Aorta (tissue), 5 donors: ENCODE measurements at places on chromosomes 16 and 17.

DNA sequence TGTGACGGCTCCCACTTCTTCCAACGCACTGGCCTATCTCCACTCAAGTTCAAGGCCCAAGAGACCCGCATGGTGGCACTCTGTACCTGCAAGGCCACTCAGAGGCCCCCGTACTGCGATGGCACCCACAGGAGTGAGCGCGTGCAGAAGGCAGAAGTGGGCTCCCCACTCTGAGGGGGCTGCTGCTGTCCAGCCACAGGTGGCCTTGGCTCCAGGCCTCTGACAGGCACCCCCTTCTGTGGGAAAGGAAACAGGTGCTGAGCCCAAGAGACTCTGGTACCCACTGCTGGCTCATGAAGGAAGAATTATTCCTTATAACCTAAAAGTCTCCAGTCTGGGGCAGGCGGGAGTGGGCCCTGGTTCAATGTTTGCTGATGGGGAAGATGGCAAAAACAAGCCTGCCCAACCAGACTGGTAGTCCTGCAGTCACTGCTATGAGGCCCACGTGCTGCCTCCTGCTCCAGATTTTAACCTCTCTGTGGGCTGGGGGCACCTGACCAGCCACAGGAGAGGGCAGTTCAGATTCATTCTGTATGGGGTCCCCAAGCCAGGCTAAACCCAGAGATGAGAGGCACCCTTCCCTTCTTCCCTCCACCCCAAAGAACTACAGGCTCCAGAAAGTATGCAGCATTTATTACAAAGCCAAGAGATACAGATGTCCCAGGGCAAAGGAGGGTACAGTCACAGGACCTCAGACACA is 3.3 kb downstream of the CISD3 start:
- H3K4me3 ChIP-seq, result no peak overlapping the region
- H3K27ac ChIP-seq, result no peak overlapping the region
- H3K4me1 ChIP-seq, result no peaks in the 10 kb centered on the region
- H3K27me3 ChIP-seq, result no peaks in the 10 kb centered on the region

- no peak for DNase-seq
- H3K27ac ChIP-seq, result no peak overlapping the region
- no peaks in the 10 kb centered on the region for H3K27me3 ChIP-seq
- H3K36me3 ChIP-seq, result no peaks in the 10 kb centered on the region
- H3K4me1 ChIP-seq, result no peaks in the 10 kb centered on the region
- no peak overlapping the region for H3K4me3 ChIP-seq
Measured at GRCh38 chr17:8273884-8274444, 14.5 kb upstream of the RANGRF start.

DNA sequence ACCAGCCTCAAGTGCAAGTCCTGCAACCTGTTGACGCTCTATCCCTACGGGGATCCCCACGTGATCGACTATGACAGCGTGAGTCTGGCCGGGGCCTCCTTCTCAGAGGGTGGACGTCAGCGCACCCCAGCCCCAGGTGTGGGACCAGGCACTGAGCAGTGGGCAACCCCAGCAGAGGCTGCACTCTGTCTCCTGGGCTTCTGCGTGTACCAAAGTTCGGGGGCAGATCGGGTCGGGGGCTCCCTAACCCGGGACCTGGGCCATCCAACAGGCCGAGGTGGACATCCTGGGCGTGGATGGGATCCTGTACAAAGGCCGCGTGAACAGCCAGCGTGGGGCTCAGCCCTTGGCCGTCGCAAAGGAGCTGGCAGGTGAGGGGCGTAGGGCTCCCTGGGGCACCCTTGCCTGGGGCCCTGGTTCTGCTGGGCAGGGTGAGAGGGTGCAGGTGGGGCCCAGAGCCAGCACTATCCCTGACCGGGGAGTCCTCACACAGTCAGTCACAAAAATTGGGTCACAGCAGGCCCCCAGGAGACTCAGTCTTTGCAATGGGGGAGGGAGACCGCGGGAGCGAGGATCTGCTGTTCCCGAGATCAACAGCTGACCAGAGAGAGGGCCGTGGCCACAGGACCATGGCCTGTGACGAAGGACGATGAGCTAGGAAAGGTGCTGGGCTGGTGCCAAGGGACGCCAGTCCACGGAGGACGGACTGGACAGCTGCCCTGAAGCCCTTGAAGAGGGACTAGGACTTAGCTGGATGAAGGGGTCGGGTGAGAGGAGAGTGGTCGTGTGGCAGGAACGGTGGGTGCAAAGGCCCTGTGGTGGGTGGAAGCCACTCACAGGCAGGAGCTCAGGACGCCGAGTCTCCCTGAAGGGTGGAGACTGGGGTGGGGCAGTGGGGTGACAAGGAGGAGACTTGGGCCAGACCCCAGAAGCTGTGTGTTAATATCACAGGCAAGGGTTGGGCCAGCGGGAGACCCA is 20.0 kb downstream of the UBALD1 start:
- no peaks in the 10 kb centered on the region for H3K36me3 ChIP-seq
- no peaks in the 10 kb centered on the region for H3K4me1 ChIP-seq
- DNase-seq, result no peak
- H3K4me3 ChIP-seq, result no peak overlapping the region

GRCh38 chr17:21039839-21040575 is 2.8 kb downstream of the USP22 start:
- H3K4me1 ChIP-seq, result peaks cover 8% of the 10 kb centered on the region
- no peak overlapping the region for H3K4me3 ChIP-seq
- no peak overlapping the region for H3K27ac ChIP-seq
- DNase-seq, result no peak

GRCh38 chr17:978103-979093 is 1.2 kb downstream of the NXN start:
- peak; percentile 84 for DNase-seq
- peak overlapping the region; percentile 49 for H3K4me3 ChIP-seq
- no peak overlapping the region for H3K27ac ChIP-seq
- no peaks in the 10 kb centered on the region for H3K27me3 ChIP-seq
- no peaks in the 10 kb centered on the region for H3K4me1 ChIP-seq
- H3K36me3 ChIP-seq, result no peaks in the 10 kb centered on the region

DNA sequence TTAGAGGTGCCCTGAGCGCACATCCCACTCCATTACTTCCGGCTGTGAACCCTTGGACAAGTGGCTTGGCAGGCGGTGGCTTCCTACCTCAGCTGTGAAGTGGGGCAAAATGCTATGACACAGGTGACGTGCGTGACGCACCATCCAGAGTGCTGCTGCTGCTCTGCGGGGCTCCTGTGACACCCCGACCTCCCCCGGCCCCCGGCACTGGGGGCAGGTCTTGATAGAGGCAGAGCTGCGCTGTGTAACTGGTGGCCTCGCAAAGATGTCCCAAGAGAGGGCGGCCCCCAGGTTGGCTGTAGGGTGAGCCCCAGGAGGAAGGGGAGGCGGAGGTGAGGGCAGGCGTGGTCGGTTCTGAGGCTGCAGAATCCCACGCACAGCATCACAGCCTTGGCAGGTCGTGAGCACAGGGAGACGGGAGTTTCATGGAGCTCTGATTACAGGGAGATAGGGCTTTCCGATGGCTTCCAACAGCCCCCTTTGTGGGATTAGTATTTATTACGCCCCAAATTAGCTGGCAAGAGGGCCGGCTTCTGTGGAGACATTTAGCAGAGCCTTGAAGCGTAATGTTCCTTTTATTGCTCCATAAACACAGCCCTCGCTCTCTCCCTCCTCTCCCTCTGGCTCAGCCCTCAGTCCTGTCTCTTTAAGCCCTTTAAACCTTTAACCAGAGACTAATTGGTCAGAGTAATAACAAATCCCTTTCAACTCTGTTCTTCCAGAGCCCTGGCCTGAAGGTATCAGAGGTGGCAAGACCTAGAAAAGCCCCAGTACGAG is 328.1 kb downstream of the C16orf95 start:
- H3K36me3 ChIP-seq, result no peaks in the 10 kb centered on the region
- no peak overlapping the region for H3K4me3 ChIP-seq
- no peaks in the 10 kb centered on the region for H3K4me1 ChIP-seq

GRCh38 chr16:70478912-70479341 is 24.5 kb downstream of the FCSK start:
- no peaks in the 10 kb centered on the region for H3K4me1 ChIP-seq
- H3K27ac ChIP-seq, result no peak overlapping the region
- no peak overlapping the region for H3K4me3 ChIP-seq
- no peaks in the 10 kb centered on the region for H3K27me3 ChIP-seq

- H3K4me3 ChIP-seq, result no peak overlapping the region
- H3K36me3 ChIP-seq, result no peaks in the 10 kb centered on the region
- H3K4me1 ChIP-seq, result no peaks in the 10 kb centered on the region
Measured at GRCh38 chr16:29720703-29721102, 25.1 kb downstream of the C16orf54 start.

DNA sequence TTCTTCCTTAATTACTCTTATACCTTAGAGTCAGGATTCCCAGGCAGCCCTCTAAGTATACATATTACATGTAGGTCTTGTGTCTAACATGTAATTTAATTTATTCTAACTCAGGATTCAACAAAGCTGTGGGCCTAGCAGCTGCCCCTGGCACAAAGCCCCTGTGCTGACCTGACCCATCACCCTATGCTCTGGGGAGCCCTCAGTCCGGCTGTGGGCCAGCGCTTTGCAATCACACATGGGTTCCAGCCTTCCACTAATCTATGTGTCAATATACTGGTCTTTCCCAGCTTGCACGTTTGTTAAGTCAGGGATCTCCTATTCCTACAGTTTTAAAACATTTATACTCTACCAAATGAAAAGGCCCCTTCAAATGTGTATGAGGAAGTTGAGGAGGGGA is 62.7 kb upstream of the SREBF1 start:
- peaks cover 6% of the 10 kb centered on the region for H3K4me1 ChIP-seq
- H3K4me3 ChIP-seq, result no peak overlapping the region
- no peak overlapping the region for H3K27ac ChIP-seq
- no peak for DNase-seq
